GM12878 (cell line): ENCODE measurements at places on chromosomes 6 and 20. TPM values are rescaled to one million over a fixed set of nuclear protein-coding genes. Genes with fewer than 3 reads are reported as not detected.

The BTN1A1 gene
- polyA plus RNA-seq, result 1.1 and 1.4 TPM in 2 replicates

The C6orf136 gene
- polyA plus RNA-seq, result 14.1 and 15.3 TPM in 2 replicates

The DST gene
- polyA plus RNA-seq, result 58.0 and 64.2 TPM in 2 replicates

The RGS19 gene
- polyA plus RNA-seq, result 46.8 and 53.5 TPM in 2 replicates

The PDE7B gene
- not detected in 2 replicates for polyA plus RNA-seq

The TRIM40 gene
- not detected in 2 replicates for polyA plus RNA-seq

The VIP gene
- polyA plus RNA-seq, result not detected in 2 replicates

The GSTA3 gene
- polyA plus RNA-seq, result not detected in 2 replicates

The TOX2 gene
- 21.5 and 23.8 TPM in 2 replicates for polyA plus RNA-seq

The CCN6 gene
- 0.08 and 0.24 TPM in 2 replicates for polyA plus RNA-seq

The ECT2L gene
- 0.02 and 0.09 TPM in 2 replicates for polyA plus RNA-seq

The PI3 gene
- polyA plus RNA-seq, result not detected in 2 replicates

The CYP24A1 gene
- not detected in 2 replicates for polyA plus RNA-seq

The RNF144B gene
- 0.13 and 0.14 TPM in 2 replicates for polyA plus RNA-seq

The BTBD3 gene
- 0.02 and 0.20 TPM in 2 replicates for polyA plus RNA-seq

The OR2H2 gene
- not detected in 2 replicates for polyA plus RNA-seq

The CLPSL2 gene
- polyA plus RNA-seq, result not detected in 2 replicates

The SLC2A10 gene
- polyA plus RNA-seq, result not detected in 2 replicates

The MRAP2 gene
- polyA plus RNA-seq, result not detected in 2 replicates

The MYBL2 gene
- 213 and 216 TPM in 2 replicates for polyA plus RNA-seq

The MYLK2 gene
- polyA plus RNA-seq, result 0.15 TPM in 1 of 2 replicates, not detected in the other

The TMEM74B gene
- polyA plus RNA-seq, result not detected in 2 replicates

The HLA-DRA gene
- 2,299 and 2,413 TPM in 2 replicates for polyA plus RNA-seq

The FRK gene
- polyA plus RNA-seq, result 0.63 and 0.70 TPM in 2 replicates

The CFAP61 gene
- polyA plus RNA-seq, result not detected in 2 replicates

The GPLD1 gene
- polyA plus RNA-seq, result 0.53 and 0.66 TPM in 2 replicates

The ATAT1 gene
- 13.8 and 14.2 TPM in 2 replicates for polyA plus RNA-seq

The DNAJC5 gene
- 5.3 and 11.7 TPM in 2 replicates for polyA plus RNA-seq

The ERVFRD-1 gene
- 0.07 and 0.11 TPM in 2 replicates for polyA plus RNA-seq

The VARS2 gene
- 42.6 and 47.2 TPM in 2 replicates for polyA plus RNA-seq

The KIF6 gene
- polyA plus RNA-seq, result 0.46 and 0.47 TPM in 2 replicates

The POLR1C gene
- polyA plus RNA-seq, result 71.1 and 72.1 TPM in 2 replicates

The OR12D3 gene
- polyA plus RNA-seq, result not detected in 2 replicates

The DNMT3B gene
- 0.82 and 0.89 TPM in 2 replicates for polyA plus RNA-seq

The KCNQ5 gene
- polyA plus RNA-seq, result 3.8 and 3.9 TPM in 2 replicates

The OPRM1 gene
- polyA plus RNA-seq, result not detected in 2 replicates

The FAM217B gene
- 17.5 and 19.8 TPM in 2 replicates for polyA plus RNA-seq

The C6orf89 gene
- polyA plus RNA-seq, result 30.2 and 32.8 TPM in 2 replicates

The TENT5A gene
- polyA plus RNA-seq, result 0.41 and 0.47 TPM in 2 replicates

The MEI4 gene
- not detected in 2 replicates for polyA plus RNA-seq

The PTGIS gene
- 0.02 TPM in 1 of 2 replicates, not detected in the other for polyA plus RNA-seq

The COL11A2 gene
- 0.03 and 0.19 TPM in 2 replicates for polyA plus RNA-seq

The SLC26A8 gene
- 0.08 and 0.28 TPM in 2 replicates for polyA plus RNA-seq

The RSPO4 gene
- not detected in 2 replicates for polyA plus RNA-seq

The CDH26 gene
- polyA plus RNA-seq, result not detected in 2 replicates

The HELZ2 gene
- polyA plus RNA-seq, result 1.8 and 2.1 TPM in 2 replicates

The SYTL3 gene
- 5.6 and 6.7 TPM in 2 replicates for polyA plus RNA-seq

The SLC12A5 gene
- polyA plus RNA-seq, result 0.52 and 1.7 TPM in 2 replicates

The BPIFA2 gene
- polyA plus RNA-seq, result not detected in 2 replicates

The PAX1 gene
- polyA plus RNA-seq, result not detected in 2 replicates

The TBXT gene
- polyA plus RNA-seq, result 0.06 TPM in 1 of 2 replicates, not detected in the other

The NFKBIE gene
- 29.9 and 30.4 TPM in 2 replicates for polyA plus RNA-seq

The GTSF1L gene
- polyA plus RNA-seq, result 0.56 and 0.69 TPM in 2 replicates
